ENCODE measurements at places on chromosomes 4 and X.

DNA sequence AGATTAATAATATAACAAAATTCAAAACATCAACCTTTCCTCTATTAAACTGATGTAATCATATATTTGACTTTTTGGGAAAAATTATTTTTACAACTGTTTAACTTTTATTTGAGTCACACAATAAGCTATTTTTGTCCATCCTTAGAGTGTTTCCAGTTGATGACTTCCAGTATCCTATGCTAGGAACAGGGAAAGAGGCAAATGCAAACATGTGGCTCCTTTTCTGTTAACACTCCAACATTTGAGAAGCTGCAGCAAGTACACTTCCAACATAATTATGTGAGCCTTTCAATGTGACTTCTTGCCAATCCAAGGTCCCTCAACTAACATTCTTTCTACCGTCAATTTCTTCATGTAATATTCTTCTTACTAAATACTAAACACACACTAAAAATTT lies 117.7 kb downstream of the PPA2 start:
- DNase-seq = no peak

DNA sequence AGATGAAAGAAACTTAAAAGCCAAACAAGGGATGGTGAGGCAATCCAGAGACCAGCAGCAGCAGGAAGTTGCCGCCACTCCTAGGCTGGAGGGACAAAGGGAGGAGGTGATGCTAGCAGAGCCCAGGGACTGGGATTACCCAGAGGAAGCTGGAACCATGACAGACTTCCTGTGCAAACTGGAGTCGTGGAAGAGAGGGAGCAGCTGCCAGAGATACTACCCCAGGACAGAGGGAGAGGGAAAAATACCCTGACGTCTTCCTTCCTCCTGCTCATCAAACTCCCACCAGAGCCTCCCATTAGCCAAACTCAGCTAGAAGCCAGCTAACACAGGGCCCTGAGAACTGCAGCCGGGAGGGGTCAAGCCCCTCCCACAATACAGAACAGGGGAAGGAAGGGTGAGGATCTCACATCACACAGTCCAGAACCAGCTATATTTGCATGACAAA lies 101.2 kb upstream of the KLF3 start:
- DNase-seq = no peak

DNA sequence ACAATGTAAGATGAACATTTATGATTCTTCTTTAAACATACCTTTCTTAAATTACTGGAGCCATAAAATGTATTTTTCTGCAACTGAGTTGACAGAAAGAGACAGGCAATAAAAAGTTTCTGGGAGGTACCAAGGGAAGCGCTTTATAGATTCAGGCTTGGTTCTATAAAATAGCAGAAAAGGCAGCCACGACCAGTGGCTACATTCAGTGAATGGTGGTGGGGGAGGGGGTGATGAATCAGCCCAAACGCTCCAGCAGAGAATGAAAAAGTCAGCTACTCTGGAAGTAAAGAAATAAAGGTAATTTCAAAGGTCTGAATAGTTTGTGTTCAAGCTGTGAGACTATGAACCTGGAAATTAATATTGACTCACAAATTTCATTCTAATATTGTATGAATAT lies 456.1 kb downstream of the KCTD8 start:
- no peak for DNase-seq

DNA sequence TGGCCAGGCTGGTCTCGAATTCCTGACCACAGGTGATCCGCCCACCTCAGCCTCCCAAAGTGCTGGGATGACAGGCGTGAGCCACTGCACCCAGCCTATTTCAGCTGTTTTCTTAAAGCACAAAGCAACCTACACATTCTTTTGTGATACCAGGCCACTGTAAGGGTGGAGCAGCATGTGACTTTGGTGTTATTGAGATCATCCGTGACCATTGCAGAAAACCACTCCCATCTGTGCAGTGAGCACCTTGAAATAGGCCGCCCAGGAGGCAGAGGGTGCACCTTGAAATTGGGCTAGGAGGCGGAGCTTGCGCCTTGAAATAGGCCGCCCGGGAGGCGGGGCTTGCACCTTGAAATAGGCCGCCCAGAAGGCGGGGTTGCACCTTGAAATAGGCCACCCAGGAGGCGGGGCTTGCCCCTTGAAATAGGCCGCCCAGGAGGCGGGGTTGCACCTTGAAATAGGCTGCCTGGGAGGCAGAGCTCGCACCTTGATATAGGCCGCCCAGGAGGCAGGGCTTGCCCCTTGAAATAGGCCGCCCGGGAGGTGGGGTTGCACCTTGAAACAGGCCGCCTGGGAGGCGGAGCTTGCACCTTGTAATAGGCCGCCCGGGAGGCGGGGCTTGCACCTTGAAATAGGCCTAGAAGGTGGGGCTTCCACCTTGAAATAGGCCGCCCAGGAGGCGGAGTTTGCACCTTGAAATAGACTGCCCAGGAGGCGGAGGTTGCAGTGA lies 9.0 kb upstream of the SLC25A6 start:
- no peak for DNase-seq

DNA sequence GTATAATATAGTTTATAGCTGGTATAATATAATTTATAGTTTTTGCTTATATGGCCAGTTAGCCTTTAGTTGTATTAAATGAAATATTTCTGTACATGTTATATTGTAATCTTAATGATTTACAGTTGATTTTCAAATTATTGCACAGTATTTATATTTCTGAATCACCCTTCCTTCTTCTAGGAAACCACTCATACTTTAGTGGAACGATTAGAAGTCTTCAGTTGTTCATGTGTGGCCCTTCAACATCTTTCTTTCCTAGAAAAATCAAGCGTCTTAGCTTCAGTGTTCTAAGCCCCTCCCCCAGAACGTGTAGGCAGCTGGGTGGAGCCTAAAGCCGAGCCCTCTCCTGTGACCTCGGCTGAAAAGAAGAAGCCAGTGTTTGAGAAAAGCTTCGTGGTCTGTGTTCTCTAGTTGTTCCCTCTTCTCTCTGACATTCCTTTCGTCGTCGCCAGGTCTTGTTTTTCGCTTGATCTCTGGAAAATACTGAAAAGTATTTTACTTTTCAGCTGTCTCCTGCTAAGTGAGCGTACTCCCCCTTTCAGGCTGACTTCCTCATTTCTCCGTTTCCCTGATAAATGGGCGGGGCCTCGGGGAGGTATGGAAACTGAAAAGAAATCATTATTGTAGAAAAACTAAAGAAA lies at the start of gene C4orf33:
TSS of gene C4orf33 (plus strand) at position 342 of the 644 bp plus-strand sequence. CDS start 6,459 bp downstream, outside the sequence.
- peak; percentile 83 for DNase-seq

DNA sequence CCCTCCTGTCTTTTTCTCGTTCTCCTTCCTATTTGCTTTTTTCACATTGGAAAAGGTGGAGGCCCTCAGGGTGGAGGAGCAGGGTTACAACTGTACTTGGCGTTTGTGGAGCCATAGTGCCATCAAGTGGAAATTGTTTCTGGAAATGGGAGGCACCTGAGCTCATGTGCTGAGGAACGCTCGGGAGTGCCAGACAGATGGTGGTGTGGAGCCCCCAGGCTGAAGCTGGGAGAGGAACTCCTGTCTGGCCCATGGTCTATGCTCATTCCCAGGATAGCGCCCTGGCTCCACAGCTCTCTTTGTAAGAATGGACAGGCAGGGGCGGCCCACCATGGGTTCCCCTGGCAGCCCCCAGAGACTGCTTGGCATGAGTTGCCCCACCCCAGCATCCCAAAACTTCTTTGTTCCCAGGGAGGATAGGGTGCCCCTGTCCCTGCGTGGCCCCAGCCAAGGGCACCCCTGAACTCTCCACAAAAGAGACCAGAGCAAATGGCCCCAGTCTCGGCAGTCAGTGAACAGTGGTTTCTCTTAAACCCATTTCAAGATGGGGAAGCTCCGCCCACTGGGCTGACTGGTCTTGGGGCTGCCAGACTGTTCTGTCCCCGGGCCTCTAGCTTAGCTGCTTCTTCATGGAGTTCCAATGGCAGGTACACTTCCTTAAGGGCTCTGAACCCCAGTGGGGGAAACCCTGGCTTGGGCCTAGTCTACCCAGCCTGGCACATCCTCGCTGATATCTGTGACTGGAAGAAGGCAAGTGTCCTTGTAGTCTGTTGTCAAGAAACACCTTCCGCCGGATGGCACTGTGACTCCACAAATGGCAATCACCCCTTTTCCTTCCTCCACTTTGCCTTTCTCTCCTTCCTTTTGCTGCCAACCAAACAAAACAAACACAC lies 70.1 kb downstream of the NBDY start:
- DNase-seq = no peak
